Heart left ventricle (tissue), 16 donors: ENCODE measurements at places on chromosomes 2 and 18.

GRCh38 chr2:150027164-150027563 is 439.6 kb upstream of the MMADHC start:
- H3K36me3 ChIP-seq, result no peaks in the 10 kb centered on the region
- H3K4me1 ChIP-seq, result peaks cover 7% of the 10 kb centered on the region
- H3K27me3 ChIP-seq, result no peaks in the 10 kb centered on the region
- no peak for DNase-seq
- no peak overlapping the region for H3K4me3 ChIP-seq
- H3K27ac ChIP-seq, result no peak overlapping the region

DNA sequence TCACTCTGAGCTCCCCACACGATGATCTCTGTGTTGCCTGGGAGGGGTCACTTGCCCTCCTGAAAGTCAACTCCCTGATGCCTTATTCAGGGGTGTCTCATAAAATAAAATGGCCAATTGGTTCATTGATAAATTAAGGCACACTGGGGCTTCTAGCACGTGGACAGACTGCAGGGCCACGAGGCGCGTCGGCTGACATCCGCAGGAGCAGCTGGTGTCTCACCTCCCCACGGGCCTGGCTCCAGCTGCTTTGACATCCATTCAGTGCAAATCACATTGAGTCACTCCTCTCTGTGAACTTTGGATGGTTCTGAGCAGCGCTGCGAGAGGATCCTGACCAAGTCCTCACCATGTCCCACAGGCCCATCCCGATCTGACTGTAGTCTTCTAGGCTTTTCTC is 4.6 kb upstream of the ST8SIA3 start:
- no peak overlapping the region for H3K4me3 ChIP-seq
- H3K36me3 ChIP-seq, result no peaks in the 10 kb centered on the region
- DNase-seq, result no peak

GRCh38 chr2:9103663-9104277 is 100.3 kb upstream of the MBOAT2 start:
- DNase-seq, result no peak
- no peaks in the 10 kb centered on the region for H3K27me3 ChIP-seq
- no peak overlapping the region for H3K4me3 ChIP-seq
- H3K36me3 ChIP-seq, result no peaks in the 10 kb centered on the region
- H3K4me1 ChIP-seq, result peaks cover 8% of the 10 kb centered on the region

DNA sequence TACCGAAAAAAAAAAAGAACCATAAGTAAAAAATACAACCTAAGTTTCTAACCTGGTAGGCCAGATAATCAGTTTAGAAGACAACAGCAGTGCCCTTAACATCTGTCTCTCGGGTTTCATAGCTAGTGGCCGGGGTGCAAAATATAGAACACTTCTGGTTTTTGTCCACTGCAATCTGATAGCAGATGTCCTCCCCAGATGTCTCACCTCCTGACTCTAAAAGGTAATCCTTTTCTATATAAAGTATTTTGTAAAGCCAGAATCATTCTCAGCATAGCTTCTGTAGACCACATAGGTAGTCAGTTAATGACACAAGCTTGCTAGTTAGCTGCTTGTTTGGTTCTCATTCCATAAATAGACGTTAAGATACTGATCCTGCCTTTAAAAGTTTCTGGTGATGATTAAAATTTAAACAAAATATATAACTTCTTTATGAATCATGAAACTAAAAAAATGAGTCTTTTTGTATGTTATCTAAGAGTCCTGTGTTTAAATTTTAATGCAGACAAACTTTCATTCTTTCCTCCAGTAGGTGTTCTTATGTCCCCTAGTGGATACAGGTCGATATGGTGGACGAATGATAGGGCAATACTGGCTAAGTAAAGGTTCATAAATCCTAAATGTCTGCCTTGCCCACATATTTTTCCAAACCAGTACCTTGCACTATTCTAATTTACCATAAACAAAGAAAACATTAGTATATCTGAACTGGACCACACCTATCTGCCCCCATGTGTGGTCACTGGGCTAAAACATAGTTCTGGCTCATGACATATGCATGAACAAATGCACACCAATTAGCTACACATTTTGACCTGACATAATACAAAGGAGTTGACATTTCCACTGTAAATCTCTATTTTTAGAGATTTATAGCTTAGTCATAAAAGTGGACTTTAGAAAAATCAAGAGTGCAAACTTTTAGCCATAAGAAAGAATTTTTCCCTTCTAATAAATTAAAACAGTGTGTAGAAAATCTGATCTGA is 171.0 kb downstream of the SRBD1 start:
- no peaks in the 10 kb centered on the region for H3K36me3 ChIP-seq
- no peaks in the 10 kb centered on the region for H3K4me1 ChIP-seq
- no peak overlapping the region for H3K27ac ChIP-seq
- H3K27me3 ChIP-seq, result no peaks in the 10 kb centered on the region
- no peak overlapping the region for H3K4me3 ChIP-seq

DNA sequence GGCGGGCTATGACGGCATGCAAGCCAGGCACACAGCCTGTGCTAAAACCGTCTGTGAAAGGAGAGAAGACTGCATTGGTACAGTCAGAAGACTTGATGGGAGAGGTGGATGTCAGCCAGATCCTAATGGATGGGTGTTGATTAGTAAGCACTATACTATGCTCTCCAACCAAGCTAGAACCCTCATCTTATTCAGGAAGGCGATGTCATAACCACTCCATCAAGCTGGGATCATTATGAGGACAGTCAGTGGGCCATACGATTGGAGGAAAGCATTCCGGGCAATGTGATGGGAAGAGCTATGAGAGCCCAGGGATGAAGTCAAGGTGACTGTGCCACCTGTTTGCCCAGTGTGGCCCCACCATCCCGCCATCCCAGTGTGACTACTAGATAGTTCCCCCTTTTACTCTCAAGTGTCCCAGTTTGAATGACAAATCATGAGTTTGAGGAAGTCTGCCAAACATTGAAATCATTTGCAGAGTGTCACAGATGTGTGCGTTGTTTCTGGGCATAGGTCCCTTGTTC is 66.4 kb downstream of the MRPS9 start:
- H3K4me1 ChIP-seq, result no peaks in the 10 kb centered on the region
- H3K4me3 ChIP-seq, result no peak overlapping the region
- H3K36me3 ChIP-seq, result peaks cover 25% of the 10 kb centered on the region

GRCh38 chr18:23618862-23619387 is 32.6 kb upstream of the NPC1 start:
- no peaks in the 10 kb centered on the region for H3K27me3 ChIP-seq
- no peaks in the 10 kb centered on the region for H3K36me3 ChIP-seq
- peak overlapping the region; percentile 39 for H3K27ac ChIP-seq
- no peak for DNase-seq
- H3K4me3 ChIP-seq, result peak overlapping the region; percentile 39
- H3K4me1 ChIP-seq, result peaks cover 15% of the 10 kb centered on the region

DNA sequence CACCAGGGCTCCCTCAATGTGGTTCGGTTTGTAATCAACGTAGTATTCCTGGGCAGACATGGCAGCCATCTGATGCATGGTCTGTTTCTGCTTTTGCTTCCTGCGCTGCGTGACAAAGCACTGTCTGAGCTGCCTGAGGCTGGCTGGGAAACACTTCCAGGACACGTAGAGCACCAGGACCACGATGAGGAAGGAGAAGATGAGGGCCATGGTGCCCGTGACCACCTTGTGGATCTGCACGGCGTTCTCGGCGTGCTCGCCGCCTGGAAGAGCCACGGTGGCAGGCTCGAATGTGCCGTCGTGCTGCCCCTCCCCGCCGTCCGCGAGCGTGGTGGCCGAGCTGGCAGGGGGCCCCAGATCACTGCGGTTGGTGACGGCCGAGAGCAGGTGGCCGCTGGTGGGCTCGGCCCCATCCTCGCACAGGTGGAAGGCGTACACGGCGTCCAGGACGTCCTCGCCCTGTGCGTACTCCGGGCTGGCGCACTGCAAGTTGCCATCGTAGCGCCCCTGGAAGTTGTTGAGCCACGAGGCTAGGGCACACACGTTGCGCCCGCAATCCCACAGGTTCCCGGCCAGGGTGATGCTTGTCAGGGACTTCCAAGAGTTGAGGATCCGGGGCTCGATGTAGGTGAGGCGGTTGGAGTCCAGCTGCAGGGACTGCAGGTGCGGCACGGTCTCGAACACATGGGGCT is 2.1 kb downstream of the LRRTM1 start:
- H3K27ac ChIP-seq, result no peak overlapping the region
- H3K36me3 ChIP-seq, result no peaks in the 10 kb centered on the region
- no peak for DNase-seq
- peaks cover 51% of the 10 kb centered on the region for H3K27me3 ChIP-seq
- H3K4me3 ChIP-seq, result no peak overlapping the region

- DNase-seq, result no peak
- no peak overlapping the region for H3K4me3 ChIP-seq
- H3K36me3 ChIP-seq, result no peaks in the 10 kb centered on the region
- H3K27me3 ChIP-seq, result no peaks in the 10 kb centered on the region
- H3K27ac ChIP-seq, result no peak overlapping the region
Measured at GRCh38 chr2:24055750-24056149, 6.2 kb downstream of the FKBP1B start.

- H3K27ac ChIP-seq, result peak overlapping the region; percentile 69
- H3K27me3 ChIP-seq, result no peaks in the 10 kb centered on the region
- DNase-seq, result no peak
- no peaks in the 10 kb centered on the region for H3K36me3 ChIP-seq
- no peaks in the 10 kb centered on the region for H3K4me1 ChIP-seq
Measured at GRCh38 chr2:60535685-60536312, 17.7 kb downstream of the BCL11A start.

- H3K36me3 ChIP-seq, result no peaks in the 10 kb centered on the region
- no peak for DNase-seq
- no peak overlapping the region for H3K27ac ChIP-seq
Measured at GRCh38 chr2:238894226-238894949, 46.5 kb downstream of the TWIST2 start.

- no peaks in the 10 kb centered on the region for H3K36me3 ChIP-seq
- no peak for DNase-seq
- no peaks in the 10 kb centered on the region for H3K27me3 ChIP-seq
Measured at GRCh38 chr2:207468488-207468887, 61.3 kb upstream of the CREB1 start.

- DNase-seq, result no peak
- no peaks in the 10 kb centered on the region for H3K27me3 ChIP-seq
- H3K4me3 ChIP-seq, result no peak overlapping the region
- H3K27ac ChIP-seq, result no peak overlapping the region
- H3K4me1 ChIP-seq, result peaks cover 10% of the 10 kb centered on the region
Measured at GRCh38 chr2:8413589-8414135, 268.2 kb upstream of the ID2 start.

DNA sequence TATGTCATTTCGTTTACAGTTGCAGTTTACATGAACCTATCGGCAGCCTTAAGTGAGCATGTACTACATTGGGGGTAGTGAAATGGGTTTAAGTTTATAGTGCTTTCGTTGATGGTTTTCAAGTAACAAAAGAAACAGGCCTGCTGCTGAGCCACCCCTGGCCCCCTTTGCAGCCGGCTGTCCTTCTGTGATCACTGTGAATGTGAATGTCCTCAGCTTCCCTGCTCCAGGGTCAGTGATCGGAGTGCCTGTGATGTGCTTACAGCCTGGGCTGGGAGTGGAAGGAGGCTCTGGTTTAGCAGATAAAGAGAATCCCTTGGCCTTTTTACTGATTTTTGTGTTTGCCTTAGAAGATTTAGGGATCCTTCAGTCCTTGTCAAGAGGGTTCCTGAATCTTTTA is 154.2 kb downstream of the FAM210A start:
- no peak overlapping the region for H3K4me3 ChIP-seq
- H3K36me3 ChIP-seq, result no peaks in the 10 kb centered on the region
- no peaks in the 10 kb centered on the region for H3K27me3 ChIP-seq

DNA sequence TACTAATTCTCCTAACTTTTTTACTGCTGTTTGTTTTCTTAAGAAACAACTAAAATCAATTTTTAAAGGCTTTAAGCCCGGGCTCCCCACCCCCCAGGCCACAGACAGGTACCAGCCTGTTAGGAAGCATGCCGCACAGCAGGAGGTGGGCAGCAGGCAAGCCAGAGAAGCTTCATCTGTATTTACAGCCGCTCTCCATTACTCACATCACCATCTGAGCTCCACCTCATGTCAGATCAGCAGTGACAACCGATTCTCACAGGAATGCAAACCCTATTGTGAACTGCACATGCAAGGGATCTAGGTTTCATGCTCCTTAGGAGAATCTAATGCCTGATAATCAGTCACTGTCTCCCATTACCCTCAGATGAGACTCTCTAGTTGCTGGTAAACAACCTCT is 517.0 kb downstream of the NRXN1 start:
- H3K27ac ChIP-seq, result no peak overlapping the region
- no peaks in the 10 kb centered on the region for H3K36me3 ChIP-seq
- DNase-seq, result no peak
- H3K4me3 ChIP-seq, result no peak overlapping the region

GRCh38 chr2:170324640-170325046 is 146.7 kb downstream of the MYO3B start:
- DNase-seq, result no peak
- no peak overlapping the region for H3K27ac ChIP-seq
- no peaks in the 10 kb centered on the region for H3K36me3 ChIP-seq
- no peaks in the 10 kb centered on the region for H3K27me3 ChIP-seq
- H3K4me1 ChIP-seq, result no peaks in the 10 kb centered on the region

- H3K36me3 ChIP-seq, result no peaks in the 10 kb centered on the region
- DNase-seq, result peak; percentile 12
- no peak overlapping the region for H3K4me3 ChIP-seq
- peaks cover 8% of the 10 kb centered on the region for H3K4me1 ChIP-seq
- H3K27me3 ChIP-seq, result no peaks in the 10 kb centered on the region
- H3K27ac ChIP-seq, result no peak overlapping the region
Measured at GRCh38 chr2:235692076-235692475, 198.2 kb downstream of the AGAP1 start.

DNA sequence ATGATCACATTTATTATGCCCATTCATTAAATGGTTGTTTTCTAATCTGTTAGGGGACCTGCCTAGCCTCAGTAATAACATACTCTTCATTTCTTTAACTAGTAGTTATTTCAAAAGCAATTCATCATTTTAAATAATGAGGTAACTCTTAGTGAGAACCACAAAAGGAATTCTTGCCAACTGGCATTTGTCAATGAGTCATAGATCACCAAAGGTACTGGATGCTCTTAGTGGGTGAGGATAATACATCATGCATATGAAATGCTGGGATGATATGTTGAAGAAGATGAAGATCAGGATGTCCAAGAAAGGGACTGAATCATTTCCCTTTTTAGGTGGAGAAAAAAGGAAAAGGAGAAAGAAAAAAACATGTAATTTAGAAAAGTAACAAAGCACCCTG is 826.2 kb upstream of the DDX18 start:
- H3K27me3 ChIP-seq, result no peaks in the 10 kb centered on the region
- no peak overlapping the region for H3K4me3 ChIP-seq
- no peak for DNase-seq

GRCh38 chr2:231387904-231388724 is 7.4 kb upstream of the B3GNT7 start:
- H3K27me3 ChIP-seq, result no peaks in the 10 kb centered on the region
- H3K36me3 ChIP-seq, result no peaks in the 10 kb centered on the region

DNA sequence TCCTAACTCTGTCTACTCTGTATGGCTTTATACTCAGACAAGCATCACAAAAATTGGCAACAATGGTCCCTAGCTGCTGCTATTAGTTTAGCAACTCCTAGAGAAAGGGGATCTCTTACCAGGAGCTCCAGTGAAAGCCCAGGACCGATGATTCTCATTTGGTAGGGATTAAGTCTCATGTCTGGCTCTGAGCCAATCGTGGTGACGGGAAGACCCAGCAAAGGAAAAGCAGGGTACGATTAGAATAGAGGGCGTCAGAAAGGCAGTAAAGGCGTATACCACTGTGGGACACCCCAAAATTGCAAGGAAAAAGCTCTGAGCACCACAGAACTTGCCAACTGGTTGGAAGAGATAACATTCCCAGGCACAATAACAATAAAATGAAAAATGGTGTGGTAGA is 129.5 kb downstream of the MTCL1 start:
- no peak for DNase-seq
- H3K27me3 ChIP-seq, result no peaks in the 10 kb centered on the region
- H3K4me3 ChIP-seq, result no peak overlapping the region
- H3K4me1 ChIP-seq, result no peaks in the 10 kb centered on the region
- H3K36me3 ChIP-seq, result no peaks in the 10 kb centered on the region

- no peak overlapping the region for H3K4me3 ChIP-seq
- H3K4me1 ChIP-seq, result no peaks in the 10 kb centered on the region
- no peaks in the 10 kb centered on the region for H3K27me3 ChIP-seq
- DNase-seq, result no peak
Measured at GRCh38 chr2:102510791-102511575, 38.0 kb downstream of the SLC9A4 start.
